LHCN-M2 (cell line): ENCODE measurements at places on chromosomes 6 and 20.
A peak's percentile ranks its signal among the peaks of the same experiment; 100 is the strongest.

- DNase-seq, result peak; percentile 16
These were observed 126.8 kb downstream of the AKAP7 start for GRCh38 chr6:131262060-131262459.

DNA sequence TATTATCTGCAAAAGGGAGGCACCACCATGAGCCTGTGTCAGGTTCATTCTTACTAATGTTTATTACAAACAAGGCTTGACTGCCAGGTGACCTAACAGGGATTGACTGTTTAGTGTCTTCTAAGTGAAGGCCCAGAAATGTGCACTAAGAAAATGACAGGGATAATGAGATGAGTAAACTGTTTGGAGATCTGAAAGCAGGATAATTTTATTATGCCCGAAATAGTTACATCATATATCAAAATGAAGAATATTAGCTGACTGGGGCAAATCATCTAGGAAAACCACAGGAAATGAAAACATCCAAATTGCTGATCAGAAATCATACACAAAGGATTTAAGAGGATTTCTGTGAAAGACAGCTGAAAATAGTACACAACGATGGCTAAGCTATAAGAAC, 516.7 kb downstream of the HDGFL1 start:
- DNase-seq, result no peak

- DNase-seq, result peak; percentile 47
These were observed 391.8 kb downstream of the ARHGAP18 start for GRCh38 chr6:129317931-129318820.

- no peak for DNase-seq
These were observed 101.4 kb upstream of the AGPAT4 start for GRCh38 chr6:161374971-161375873.

DNA sequence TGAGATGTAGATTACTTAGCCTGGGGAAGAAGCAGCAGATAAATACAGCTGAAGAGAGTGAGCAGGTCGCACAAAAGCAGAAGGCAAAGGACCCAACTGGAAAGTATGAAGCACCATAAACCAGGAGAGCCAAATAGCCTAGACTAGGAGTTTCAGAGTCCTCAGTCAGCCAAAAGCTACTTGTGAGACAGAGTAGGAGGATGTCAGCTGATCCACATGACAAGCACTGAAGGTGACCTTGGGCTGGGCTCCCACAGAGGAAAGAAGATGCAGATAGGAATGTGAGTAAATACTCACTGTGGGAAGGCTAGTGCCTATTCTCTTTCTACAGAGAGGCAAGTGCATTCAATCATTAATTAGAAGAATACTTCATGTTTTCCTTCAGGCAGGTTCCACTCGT, 274.0 kb upstream of the POU3F2 start:
- DNase-seq, result no peak

DNA sequence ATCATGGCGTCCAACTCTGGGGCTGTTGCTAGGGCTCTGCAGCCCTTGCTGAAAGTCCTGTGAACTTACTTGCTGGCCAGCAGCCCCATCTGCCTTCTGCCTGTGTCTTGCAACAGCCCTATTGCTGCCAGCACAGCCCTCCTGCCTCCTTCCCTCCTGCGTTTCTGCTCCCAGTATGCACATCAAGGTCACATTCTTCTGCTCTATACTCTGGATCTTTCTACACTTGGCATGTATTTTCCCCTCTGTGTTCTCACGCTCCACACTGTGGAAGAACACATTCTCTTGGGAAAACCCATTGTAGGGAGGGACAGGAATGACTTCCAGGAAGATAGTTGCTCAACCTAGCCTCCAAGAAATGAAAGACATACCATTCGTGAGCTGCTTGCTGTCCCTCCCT, 80.9 kb upstream of the PHACTR2 start:
- no peak for DNase-seq

DNA sequence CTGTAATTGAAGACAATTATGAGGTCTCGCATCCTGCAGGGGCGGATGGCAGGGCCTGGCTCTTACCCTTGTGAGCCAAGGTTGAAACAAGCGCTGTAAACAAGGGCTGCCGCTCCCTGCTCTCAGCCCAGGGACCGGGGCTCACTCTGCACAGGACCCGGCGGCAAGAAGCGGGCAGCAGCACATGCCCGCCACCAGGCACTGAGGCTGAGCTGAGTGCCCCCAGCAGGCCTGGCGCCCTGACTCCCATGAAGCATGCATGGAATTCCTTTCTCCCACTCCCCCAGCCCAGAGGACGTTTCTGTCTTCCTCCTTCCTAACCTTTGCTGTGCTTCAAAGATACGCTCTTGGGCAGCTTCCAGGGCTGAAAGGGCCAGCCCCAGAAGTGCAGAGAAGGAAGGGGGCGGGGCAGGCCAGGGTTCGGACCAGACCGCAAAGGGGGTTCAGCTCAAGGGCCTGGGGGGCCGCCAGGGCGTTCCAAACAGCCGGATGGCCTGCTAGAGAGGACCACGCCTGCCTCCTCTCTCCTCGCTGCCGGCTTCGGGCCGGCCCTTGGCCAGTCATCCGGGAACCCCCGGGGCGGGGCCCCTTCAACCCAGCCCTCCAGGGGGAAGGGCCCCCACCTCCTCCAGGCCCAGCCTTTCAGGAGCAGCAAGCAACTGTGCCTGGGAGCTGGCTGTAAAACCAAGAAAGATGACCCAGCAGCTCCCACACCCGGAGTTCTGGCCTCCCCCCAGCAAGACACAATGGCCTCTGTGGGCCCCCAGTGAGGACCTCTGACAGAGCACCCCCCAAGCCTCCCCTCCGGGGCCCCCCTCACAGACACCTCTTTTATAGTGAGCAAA, 109.9 kb downstream of the NOL4L start:
- DNase-seq, result peak; percentile 93

DNA sequence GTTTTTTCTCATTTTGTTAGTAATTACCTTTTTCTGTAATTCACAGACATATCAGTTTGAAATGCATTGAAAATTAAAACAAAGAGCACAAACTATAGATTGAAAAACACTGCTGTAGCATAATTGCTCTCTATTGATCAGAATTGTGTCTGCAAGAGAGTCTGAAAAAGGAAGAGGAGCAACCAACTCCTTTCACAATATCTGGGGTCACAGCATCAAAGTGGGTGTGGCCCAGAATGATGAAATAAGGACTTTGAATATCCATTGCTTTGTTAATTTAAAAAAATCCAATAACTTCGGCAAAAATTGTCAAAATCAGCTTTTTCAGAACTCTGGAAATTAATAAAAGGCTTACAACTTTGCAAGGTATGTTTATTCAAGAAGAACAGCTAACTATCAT, 99.2 kb downstream of the MYLK4 start:
- no peak for DNase-seq

DNA sequence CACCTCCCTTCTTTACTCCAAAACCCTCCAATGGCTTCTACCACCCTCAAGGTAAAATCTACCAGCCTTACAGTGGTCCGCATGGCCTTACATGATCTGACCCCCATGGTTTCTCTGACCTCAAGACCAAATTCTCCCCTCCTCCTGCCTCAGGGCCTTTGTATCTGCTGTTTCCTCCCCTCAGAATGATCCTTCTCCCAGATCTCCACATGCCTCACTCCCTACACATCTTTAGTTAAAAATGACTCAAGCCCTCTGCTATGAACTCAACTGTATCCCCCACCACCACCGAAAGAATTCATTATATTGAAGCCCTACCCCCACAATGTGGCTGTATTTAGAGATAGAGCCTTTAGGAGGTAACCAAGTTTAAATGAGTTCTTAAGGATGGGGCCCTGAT, 4.1 kb downstream of the SLC23A2 start:
- DNase-seq, result no peak

DNA sequence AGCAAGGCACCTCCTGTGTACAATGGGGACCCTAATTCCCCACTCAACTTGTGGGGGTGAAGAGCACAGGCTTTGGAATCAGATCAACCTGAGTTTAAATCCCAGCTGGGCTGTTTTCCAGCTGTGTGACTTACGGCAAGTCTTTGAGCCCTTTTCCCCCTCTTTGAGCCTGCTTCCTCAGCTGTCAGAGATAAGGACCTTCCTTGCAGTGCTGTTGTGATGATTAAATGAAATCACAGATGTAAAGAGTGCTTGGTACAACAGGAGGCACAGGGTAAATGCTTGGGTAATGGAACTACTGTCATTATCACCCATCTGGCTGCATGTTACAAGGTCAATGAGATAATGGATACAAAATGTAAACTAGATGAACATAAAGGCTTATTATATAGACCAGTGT, 3.2 kb downstream of the SNX21 start:
- no peak for DNase-seq

- no peak for DNase-seq
These were observed 69.9 kb downstream of the ZBTB2 start for GRCh38 chr6:151321438-151321837.

GRCh38 chr6:34491091-34491430, 25.2 kb downstream of the PACSIN1 start:
- peak; percentile 40 for DNase-seq

GRCh38 chr20:35013421-35014411, 58.0 kb downstream of the MYH7B start:
- no peak for DNase-seq

GRCh38 chr6:84425971-84426705, 198.7 kb upstream of the CEP162 start:
- no peak for DNase-seq

DNA sequence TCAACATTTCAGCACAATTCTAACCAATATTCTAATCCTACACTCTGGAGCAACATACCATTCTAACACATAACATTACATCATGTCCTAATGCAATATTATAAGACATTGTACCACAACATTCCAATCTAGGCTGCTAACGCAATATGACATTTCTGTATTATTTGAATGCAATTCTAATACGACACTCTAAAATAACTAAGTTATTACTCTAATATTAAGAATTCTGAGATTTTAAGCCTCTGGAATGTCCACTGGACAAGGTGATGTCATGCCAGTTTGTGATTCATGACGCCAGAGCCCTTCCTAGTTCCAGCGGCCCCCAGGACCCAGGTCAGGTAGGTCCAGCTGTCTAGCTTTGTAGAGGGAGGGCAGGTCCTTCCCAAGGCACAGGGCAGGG, 69.7 kb upstream of the SIRPA start:
- DNase-seq, result no peak

- no peak for DNase-seq
These were observed 9.1 kb downstream of the LBP start for GRCh38 chr20:38355161-38356012.

- no peak for DNase-seq
These were observed 81.2 kb upstream of the SULF2 start for GRCh38 chr20:47866480-47866879.

- peak; percentile 30 for DNase-seq
These were observed 1.5 kb upstream of the SLC26A8 start for GRCh38 chr6:36025932-36026327.

- DNase-seq, result no peak
These were observed 20.9 kb upstream of the KCNK16 start for GRCh38 chr6:39343396-39343870.

GRCh38 chr6:124551711-124552233, 410.5 kb upstream of the RNF217 start:
- DNase-seq, result no peak

GRCh38 chr6:31750411-31751022, 10.7 kb downstream of the MSH5 start:
- DNase-seq, result no peak

DNA sequence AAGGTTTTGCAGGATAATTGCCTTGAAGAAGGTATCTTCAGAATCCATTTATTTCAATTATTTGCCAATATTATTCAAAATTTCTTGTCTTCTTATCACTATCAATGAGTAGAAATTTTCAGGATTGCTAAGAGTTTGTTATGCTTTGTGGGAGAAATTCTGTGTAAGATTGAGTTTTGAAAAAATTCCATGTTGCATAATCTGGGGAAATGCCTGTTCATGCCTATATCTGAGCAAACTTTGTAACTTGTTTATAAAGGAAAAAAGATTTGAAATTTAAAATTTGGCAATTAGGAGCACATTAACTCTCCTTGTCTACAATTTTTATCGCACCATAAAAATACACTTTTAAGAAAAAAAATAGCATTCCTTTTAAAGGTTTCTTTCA, 39.8 kb upstream of the EDN1 start:
- DNase-seq, result no peak

GRCh38 chr6:118625833-118626232, 25.6 kb downstream of the CEP85L start:
- no peak for DNase-seq

GRCh38 chr6:150238846-150239407, 96.1 kb downstream of the PPP1R14C start:
- DNase-seq, result no peak

DNA sequence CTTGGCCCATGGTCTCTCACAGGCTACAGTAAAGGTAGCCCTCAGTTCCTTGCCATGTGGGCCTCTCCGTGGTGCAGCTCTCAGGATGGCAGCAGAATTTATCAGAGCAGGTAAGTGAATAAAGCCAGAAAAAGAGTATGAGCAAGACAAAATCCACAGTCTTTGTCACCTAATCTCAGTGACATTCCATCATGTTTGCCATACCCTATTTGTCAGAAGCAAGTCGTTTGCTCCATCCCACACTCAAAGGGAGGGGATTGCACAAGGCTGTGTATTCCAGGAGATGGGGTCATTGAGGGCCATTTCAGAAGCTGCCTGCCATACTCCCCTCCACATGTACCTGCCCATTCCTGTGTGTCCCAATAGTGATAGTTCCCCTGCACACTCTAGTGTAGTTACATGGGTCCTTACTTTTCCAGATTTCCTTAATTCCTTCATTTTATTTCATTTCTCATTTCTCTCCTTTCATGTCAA, 24.2 kb downstream of the ISM1 start:
- DNase-seq, result no peak

- DNase-seq, result no peak
These were observed 72.9 kb downstream of the ZFP64 start for GRCh38 chr20:52118696-52119095.

DNA sequence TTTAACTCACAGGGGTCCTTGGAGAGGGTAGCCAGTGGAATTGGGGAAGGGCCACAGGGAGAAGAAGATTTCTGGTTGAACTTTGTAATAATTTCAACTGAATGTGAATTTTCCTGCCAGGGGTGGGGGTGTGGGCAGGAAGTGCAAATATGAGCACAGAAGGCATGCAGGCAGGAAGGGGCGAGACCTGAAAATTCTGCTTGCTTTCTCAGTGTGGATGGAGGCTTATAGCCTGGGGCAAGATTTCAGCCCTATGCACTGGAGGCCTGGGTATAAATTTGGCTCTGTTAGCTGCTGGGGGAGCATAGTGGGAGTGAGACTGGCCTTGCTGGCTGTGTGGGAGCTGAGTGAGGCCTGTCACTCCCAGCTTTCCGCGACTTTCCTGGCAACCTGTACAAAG, 54.4 kb downstream of the PERP start:
- no peak for DNase-seq

GRCh38 chr20:60232380-60232779, 274.2 kb downstream of the CDH26 start:
- no peak for DNase-seq

GRCh38 chr20:10609276-10609675, 64.5 kb downstream of the JAG1 start:
- peak; percentile 62 for DNase-seq

- DNase-seq, result no peak
These were observed 22.5 kb downstream of the SERPINB1 start for GRCh38 chr6:2819115-2819514.

DNA sequence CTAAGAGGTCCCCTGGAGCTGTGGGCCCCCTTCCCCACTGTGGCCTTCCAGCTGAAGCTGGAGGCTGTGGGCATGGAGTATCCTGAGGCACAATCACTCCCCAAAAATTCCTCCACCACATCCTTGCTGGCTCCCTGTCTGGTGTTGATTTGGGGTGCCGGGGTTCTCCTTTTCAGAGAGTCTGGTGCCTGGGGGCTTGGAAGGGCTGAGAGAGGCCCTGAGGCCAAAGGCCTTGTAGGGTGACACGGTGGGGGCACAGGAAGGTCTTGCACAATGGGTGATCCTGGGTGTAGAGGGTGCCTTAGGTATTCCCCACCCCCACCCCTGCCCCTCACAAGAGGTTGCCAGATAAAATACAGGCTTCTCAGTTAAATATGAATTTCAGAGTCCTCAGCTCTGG, 33.2 kb upstream of the VEGFA start:
- no peak for DNase-seq
